Stimulated activated CD8-positive, alpha-beta memory T cell treated with anti-CD3 and anti-CD28 coated beads, Interleukin-7, amount 100 ng/mL, for 24 hours (primary cell): ENCODE measurements at places on chromosomes 11 and 22.

DNA sequence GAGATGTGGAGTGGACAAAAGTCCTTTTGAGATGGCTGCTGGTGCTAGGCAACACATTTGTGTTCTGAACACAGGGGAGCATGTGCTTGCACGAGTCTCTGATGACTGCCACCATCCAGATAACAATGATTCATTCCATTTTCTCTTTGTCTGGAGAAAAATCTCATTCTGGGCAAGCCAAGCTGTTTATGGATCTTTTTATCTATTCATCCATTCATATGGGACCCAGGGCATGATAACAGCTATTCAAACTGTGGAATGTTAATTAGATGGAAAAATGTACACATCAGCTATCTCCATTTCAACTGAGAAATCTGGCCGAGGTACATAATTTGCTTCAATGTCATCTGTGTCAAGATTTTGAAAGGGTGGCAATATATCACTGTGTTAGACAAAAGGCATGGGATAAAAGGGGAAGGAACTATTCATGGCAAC, 117.5 kb upstream of the ZBED5 start:
- DNase-seq, result no peak

GRCh38 chr11:116867619-116868018, 30.2 kb upstream of the APOA1 start:
- DNase-seq, result no peak

- no peak for DNase-seq
Measured at GRCh38 chr11:103923451-103923931, 112.9 kb upstream of the DDI1 start.

DNA sequence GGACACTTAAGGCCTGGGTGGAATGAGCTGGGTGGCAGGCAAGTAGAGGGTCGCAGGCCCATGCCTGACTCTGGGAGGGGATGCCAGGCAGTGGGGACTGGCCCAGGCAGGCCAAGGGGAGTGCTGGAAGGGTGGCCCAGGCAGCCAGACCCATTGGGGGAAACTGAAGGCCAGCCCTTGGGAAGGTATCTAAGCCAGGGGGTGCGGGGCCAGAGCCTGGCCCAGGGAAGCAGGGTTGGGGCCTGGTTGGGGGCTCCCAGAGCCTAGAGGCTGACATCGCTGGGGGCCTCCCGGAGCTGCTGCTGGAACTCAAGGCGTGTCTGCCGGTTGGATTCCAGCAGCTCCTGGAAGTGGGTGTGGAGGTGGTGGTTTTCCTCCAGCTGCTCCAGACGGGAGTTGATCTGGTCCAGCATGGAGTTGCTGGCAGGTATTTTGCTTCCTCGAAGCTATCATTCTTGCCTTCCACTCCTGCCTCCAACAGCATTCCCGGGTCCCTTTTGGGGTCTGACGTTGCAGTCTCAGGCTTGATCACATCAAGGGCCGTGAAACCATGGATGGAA, 35.3 kb upstream of the XBP1 start:
- no peak for DNase-seq

GRCh38 chr11:101446238-101446637, 137.6 kb downstream of the TRPC6 start:
- no peak for DNase-seq

DNA sequence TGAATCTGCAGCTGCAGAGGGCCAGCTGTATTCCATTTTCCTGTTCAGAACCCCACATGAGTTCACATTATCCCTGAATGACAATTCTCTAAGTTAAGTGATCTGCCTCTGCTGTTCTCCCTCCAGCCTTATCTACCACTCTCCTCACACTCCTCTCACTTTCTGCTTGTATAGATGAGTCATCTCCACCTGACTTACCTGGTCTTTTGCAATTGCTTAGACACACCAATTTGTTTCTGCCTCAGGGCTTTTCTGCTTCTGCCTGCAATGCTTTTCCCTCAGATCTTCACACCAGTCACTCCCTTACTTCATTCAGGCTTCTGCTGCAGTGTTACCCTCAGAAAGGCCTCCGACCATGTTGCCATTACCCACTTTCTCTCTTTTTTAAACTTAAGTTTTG, 118.1 kb downstream of the ATM start:
- no peak for DNase-seq

DNA sequence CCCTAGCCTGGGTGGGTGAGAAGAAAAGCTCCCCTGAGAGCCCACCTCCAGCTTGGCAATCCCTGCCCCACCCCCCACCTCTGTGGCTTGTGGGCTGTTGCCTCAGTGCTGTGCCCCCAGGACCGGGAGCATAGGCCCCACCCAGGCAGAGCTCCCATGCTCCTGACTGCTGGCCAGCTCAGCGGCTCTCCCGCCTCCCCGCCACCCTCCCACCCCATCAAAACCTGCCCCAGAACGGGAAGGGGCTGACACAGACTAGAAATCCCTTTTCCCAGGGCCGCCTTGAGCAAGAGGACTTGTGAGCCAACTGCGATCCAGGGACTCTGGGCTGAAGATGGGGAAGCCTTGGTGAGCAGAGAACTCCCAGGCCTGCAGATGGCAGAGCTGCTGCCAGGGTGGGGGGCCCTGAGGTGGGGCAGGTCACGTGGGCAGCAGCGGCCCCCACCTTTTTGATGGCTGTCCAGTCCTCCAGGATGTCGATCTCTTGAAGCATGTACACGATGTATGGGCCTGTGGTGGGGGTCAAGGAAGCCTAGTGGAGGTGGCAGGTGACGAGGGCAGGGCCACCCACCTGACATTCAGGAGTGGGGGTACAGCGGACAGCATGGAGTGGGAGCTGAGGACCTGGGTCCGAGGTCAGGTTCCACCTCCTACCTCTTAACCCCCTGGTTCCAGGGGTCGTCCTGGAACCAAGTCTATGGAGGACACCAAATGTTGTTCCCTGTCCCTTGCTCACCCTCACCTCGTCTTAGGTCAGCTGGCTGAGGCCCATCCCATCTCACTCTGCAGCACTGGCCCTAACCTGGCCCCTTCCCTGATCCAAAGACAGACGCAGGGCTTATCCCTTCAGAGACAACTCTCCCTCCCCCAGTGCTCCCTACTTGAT, 2.3 kb upstream of the RIN1 start:
- DNase-seq, result no peak

GRCh38 chr11:41982975-41983374, 523.5 kb upstream of the LRRC4C start:
- no peak for DNase-seq

- DNase-seq, result no peak
Measured at GRCh38 chr11:75652936-75653335, 15.9 kb downstream of the MAP6 start.

DNA sequence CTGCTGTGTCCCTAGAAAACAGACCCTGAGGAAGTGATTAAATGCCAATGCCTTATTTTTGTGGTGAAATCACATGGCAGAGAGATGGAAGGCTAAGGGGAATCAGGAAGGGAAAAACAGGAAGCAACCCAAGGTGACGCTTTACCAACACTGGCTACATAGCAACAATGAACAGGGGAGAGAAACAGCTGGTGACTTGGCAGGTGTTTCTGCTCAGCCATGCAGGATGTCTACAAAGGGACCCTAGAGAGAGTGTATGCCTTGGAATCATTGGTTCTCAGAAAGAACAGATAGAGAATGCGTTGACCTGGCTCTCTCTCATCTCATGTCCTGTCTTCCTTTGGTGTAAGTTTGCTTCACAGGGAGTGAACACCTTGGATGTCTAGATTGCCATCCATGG, 911.9 kb downstream of the OPCML start:
- DNase-seq, result no peak

DNA sequence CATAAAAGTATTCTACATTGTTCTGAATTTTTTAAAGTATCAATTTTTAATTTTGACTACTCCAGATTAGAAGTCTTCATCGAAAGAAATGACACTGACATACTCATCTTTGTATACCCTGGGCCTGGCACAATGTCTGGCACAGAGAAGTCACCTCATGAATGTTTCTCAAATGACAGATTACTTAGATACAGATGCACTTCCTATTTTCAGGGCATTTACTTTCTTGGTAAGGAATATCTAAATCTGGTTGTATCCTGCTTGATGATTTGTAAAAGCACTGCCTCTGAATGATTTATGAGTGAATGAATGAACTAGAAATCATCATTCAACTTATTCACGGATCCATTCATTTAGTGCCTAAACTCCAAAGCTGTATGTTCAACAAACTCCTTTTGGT, 1784.7 kb downstream of the LRRC4C start:
- DNase-seq, result no peak

DNA sequence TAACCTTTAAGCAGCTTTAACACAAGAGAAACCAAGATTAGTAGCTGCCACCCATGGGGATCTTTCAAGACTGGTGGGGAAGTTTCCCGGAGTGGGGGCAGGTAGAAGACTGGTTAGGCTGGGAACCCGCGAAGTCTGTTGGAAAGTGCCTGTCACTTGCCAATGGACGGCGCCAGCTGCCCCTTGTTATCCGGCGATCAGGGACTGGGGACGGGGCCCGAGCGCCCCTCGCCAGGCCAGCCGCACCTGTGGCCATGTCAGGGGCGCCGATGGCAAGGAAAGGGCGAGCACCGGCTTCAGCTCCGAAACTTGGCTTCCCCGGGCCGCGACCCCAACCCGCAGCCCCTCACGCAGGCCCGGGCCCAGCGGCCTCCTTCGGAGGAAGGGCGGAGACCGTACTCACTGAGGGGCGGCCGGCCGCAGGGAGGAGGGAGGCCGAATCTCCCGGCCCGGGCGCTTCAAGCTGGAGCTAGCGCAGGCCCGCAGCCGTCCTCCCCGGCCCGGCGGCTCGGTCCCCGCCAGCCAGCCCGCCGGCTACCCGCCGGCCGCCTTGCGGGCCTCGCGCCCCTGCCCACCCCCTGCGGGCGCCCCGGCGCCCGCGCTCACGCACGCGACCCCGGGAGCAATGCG, 539 bp downstream of the EIF4ENIF1 start:
- no peak for DNase-seq

- DNase-seq, result no peak
Measured at GRCh38 chr11:9629064-9629463, 34.8 kb upstream of the SWAP70 start.

DNA sequence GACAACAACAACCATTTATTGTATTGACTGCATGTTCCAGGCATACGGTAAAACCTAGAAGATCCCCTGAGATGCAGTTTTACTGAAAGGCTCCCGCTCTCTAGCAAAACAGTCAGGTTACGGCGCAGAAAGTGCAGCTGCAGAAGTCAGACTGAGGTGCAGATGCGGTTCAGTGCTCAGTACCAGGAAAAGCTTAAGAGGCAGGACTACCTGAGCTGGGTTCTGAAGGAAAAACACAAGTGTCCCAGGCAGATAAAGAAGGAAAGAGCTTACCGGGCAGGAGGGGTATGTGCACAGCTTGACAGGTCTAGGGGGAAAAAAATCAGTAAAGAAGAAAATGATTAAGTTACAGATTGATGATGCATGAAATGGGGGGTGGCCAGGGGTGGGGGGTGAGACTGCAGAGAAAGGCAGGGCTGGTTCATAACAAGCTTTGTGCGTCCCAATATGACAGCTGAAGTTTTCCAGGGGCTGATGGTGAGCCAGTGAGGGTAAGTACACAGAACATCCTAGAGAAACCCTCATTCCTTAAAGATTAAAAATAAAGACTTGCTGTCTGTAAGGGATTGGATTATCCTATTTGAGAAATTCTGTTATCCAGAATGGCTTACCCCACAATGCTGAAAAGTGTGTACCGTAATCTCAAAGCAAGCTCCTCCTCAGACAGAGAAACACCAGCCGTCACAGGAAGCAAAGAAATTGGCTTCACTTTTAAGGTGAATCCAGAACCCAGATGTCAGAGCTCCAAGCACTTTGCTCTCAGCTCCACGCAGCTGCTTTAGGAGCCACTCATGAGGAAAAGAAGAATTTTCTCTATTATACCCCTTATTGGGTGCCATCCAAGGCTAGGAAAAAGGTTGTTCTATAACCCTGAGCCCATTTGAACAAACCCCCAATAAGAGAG, 11.9 kb downstream of the LARGE1 start:
- DNase-seq, result no peak

GRCh38 chr22:20463324-20464095, 25.9 kb upstream of the SCARF2 start:
- no peak for DNase-seq

GRCh38 chr22:37284805-37285355, 2.6 kb downstream of the CYTH4 start:
- DNase-seq, result no peak

DNA sequence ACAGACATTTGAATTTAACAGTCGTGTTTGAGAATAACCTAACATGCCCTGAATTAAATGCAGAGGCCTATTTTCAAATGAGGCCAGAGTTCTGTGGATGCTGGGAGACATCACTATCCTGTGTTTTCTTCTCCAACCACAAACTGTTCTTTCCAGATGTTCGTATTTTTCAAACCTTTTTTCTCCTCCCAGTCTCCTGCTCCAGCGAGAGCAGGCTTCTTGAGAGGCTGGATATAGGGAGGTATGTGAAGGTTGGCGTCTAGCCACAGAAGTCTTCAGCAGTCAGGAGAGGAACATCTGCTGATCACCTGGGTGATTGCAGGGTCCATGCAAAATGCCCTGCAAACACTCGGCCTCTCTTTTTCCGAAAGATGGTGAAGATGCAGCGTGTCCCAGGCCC, 126.3 kb downstream of the C11orf91 start:
- no peak for DNase-seq

DNA sequence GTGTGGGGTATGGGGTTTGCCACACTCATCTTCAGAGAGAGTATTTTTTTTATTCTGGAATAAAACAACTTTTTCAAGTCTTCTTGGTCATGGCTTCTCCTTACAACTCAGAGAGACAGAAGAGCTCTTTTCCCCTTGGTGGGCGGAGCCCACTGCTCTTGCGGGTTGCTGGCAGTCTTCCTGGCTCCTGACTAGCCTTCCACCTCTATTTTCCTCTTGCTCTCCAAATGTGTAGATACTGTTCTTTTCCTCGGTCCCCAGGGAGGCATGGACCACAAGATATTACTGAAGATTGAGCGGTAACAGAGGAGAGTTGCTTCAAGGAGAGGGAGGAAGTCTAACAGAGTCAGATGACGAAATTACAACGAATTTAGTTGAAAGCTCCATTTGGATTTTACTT, 210.6 kb downstream of the NTM start:
- DNase-seq, result no peak

DNA sequence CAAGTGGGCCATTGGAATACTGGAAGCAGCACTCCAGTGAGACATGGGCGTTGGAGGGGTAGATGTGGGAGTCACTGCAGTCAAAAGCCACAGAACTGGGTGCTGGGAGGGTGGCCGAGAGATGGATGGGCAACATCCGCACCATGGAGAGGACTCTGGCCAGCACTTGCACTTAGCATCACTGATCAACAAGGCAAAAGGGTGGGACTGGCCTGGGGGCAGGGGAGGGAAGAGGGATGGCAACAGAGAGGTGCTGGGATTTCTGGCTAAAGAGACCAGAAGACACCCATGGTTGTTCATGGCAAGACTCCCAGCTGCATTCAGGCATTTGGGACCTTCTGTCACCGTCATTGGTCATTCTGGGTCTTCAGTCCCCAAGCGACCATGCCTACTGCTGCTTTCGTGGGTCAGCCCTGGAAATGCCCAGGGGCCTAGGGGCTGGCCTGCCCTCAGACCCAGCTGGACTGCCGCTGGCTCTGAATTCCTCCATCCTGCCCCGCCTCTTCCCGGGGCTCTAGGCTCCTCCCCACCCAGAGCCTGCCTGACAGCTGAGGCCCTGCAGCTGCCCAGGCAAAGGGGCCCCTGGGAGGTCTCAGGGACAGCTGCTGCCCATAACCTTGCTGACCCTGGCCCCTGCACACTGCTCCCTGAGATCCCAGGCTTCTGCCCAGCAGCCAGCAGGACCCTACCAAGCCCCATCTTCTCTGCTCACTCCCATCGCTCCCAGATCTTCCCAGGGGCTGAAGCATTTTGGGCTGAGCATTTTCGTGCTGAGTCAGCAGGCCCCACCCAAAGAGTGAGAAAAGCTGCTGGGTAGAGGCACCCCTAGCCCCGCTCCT, 13.0 kb upstream of the CDC42EP2 start:
- no peak for DNase-seq
